M059J (cell line): ENCODE measurements at places on chromosomes 12 and 14. TPM values are rescaled to one million over a fixed set of nuclear protein-coding genes. Genes with fewer than 3 reads are reported as not detected.

ANKRD52 gene
- 15.8 and 19.2 TPM in 2 replicates for total RNA-seq

COX8C gene
- not detected in 2 replicates for total RNA-seq

RPS6KA5 gene
- total RNA-seq: 5.8 and 9.6 TPM in 2 replicates

SDS gene
- total RNA-seq: 0.05 and 0.10 TPM in 2 replicates

VASH1 gene
- 0.20 and 0.54 TPM in 2 replicates for total RNA-seq

ZNF385A gene
- 0.71 and 4.6 TPM in 2 replicates for total RNA-seq

ATL1 gene
- 0.32 and 0.44 TPM in 2 replicates for total RNA-seq

C12orf42 gene
- not detected in 2 replicates for total RNA-seq

HOXC4 gene
- 1.9 and 4.3 TPM in 2 replicates for total RNA-seq

DNA sequence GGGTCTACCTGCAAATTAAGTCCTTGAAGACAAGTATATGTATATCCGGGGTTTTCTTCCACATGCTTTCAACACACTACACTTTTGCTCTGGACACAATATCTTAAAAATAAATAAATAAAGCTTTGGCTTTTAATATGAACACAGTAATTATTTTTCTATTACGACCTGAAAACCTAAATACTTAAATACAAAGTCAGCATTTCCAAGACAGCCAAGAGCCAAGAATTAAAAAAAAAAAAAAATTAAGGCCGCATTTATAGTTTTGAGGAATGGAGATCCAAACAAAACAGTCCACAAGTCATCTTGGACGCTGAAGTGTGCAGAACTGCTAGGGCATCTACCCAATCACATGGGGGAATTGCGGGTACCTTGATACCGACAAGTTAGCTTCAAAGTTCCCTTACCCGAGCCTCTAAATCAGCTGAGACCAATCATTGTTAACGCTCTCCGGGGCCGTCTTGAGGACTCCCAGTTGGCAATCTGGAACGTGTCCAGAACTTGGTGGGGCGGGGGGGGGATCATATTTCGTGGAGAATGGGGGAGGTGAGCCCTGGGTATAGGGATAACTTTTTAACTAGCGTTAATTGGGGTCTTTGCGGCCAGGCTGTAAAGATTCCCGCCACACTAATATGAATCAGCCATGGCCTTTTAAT lies 731 bp upstream of the PCNX4 start:
- peak; percentile 79 for DNase-seq

DNA sequence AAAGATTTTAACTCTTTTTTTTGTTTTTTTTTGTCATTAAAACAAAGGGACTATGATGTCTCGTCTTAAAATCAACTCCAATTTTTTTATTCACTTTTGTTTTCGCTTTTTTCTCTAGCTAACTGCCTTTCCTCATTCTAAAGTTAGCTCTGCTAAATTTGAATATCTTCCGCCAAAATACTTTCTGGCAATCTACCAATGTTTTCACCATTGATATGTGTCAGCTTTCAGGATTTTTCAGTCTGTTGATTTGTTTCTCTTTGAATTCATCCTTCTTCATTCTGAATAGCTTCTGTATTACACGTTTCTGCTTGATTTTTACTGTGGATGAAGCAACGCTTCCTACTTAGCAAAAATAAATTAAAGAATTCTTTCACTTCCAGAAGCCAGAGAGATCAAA lies 38.7 kb upstream of the NOVA1 start:
- DNase-seq: no peak

DNA sequence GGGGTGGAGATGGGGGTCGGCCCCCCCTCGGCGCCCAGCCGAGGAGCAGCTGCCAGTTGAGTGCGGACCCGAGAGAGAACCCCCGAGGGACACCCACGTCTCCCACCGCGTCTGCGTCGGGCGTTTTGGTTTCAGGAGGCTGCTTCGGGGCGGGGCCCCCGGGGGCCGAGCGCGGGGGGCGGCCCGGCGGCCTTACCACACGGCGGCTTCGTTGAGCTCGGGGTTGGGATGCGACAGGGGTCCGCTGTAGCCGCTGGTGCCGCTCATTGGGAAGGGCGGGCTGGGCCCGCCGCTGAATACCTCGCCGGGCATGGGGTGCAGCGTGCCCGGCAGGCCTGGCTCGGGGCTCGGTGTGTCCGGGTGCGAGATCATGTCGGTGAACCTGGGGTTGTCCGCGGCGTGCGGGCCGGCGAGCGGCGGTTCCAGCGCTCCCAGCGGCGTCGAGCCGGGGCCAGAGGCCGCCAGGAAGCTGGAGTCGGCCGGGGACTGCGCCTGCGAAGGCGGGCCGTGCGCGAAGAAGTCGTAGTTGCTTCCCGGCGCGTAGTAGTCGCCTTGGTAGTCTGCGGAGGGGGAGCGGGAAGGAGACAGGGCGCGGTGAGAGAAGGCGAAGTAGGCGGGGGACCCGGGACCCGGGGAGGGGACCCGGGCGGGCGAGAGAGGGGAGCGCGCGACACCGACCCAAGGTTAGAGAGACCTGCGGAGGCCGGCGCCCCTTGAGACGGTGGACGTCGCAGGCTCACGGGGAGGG lies 8.5 kb downstream of the LHX5 start:
- no peak for DNase-seq

- DNase-seq: no peak
Observed at GRCh38 chr14:100587086-100587762, at the start of gene BEGAIN. BEGAIN (minus strand) TSS chr14:100587417; CDS start chr14:100587290, 127 bp downstream.

- DNase-seq: peak; percentile 74
Observed at GRCh38 chr14:90795744-90796143, 20.5 kb downstream of the TTC7B start.

GRCh38 chr12:103903993-103904392 lies 26.2 kb upstream of the HSP90B1 start:
- DNase-seq: no peak

GRCh38 chr14:52706286-52706685 lies 714 bp upstream of the PSMC6 start:
- peak; percentile 50 for DNase-seq

DNA sequence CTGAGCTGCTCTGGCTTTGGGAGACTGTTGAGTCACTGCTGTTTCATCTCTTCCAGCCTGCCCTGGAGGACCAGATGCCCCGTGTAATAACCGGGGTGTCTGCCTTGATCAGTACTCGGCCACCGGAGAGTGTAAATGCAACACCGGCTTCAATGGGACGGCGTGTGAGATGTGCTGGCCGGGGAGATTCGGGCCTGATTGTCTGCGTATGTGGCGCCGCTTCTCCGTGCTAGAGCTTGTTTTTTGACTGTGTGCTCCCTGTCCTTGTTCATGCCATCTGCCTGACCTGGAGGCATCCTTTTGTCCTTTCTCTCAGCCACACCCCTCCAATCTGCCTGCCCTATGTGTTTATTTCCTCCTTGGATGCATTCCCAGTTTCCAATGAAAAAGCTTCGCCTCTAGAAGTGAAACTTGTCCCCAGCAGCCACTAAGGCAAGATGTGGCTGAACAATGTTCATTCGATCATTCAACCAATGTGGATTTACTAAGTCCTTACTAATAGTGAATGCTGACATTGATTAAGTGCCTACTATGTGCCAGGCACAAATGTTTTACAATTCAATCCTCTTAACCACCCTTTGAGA lies 98.6 kb downstream of the NT5DC3 start:
- DNase-seq: peak; percentile 71

DNA sequence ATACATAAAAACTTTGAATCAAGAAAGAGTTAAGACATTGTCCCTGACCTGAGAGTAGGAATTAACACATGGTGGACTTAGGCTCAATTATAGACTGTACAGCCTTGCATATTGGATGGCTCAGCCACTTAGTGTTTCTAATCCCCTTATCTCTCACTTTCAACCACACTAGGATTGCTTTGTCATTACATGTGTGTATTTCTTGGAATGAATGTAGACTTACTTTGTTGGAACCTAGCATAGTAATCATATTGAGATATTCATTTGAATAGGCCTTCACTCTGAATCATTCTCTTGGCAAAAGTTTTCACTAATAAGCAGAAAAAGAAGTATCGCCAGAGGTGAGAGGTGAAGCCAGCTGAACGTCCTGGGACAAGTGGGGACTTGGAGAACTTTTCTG lies 1973.9 kb upstream of the FLRT2 start:
- no peak for DNase-seq

DNA sequence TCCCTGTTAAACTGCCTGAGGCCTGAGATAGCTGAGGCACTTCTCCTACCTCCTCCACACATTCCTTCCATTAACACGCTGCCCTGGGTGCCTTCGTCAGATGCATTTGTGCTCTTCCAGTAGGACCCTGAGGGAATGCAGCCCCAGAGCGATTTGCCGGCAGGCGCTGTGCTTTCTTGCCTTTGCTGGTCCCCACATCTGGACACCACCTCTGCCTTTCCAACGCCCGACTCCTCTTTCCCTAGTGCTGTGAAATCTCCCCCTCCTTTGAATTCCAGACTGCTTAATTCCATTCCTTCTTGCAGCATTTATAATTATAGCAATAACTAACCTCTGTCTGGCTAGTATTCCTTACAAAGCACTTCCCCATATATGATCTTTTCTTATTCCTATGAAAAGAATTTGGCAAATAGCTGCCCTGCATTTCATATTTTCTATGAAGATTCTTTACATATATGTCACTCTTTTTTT lies 88.4 kb downstream of the C12orf75 start:
- no peak for DNase-seq

DNA sequence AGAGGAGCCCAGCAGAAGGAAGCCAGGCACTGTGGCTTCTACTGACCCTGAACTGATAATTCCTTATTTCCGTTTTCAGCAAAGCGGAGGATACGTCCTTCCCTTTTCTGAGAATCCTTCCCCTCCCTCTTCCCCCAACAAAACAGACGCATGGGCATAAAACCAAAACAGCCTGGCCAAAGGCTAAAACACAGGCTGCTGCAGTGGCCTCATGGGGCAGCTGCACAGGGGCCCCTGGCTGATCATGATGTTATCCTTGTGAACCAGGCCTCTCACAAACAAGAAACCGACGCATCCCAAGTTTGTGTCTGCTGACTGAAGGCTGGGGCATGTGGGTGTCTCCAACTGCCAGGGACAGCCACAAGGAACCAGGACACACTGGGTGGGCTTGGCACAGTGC lies 23.4 kb upstream of the STON2 start:
- DNase-seq: no peak

DNA sequence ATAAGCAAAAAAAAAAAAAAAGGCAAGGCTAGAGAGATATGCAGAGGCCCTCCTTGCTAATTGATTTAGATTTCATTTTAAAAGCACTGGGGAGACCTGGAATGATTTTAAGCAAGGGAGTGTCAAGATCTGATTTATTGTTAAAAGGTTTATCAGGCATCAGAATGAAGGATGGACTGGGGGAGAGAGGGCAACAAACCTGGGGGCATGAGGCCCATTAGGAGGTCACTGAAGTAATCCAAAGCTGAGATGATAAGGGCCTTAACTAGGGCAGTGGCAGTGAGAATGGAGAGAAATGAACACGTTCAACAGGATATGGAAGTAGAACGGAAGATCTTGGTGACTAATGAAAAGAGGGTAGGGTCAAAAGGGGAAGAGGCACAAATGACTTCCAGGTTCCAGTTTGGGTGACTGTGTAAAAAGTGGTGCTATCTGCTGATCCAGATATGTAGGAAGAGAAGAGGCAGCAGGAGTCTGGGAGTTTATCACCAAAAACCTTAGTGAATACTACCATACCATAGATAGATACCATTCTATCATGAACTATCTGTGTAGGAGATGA lies 24.0 kb downstream of the KITLG start:
- no peak for DNase-seq

DNA sequence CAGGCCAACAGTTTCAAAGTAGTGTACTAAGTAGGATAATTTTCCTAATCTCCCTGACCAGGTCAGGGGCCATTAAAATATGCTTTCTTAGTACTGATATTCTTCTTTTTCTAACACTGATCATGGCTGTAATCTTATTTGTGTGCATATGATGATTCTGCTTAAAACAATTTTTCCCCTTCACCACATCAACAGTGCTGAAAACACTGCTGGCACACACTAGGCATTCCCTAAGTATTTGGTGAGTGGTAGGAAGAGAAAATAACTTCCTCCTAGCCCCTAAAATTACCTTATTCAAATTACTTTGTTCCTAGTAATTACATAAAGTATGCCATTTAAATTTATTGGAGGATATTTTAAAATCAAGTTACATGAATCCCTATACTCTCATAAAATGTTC lies 49.9 kb upstream of the BBS10 start:
- DNase-seq: no peak

- DNase-seq: peak; percentile 12
Observed at GRCh38 chr14:35161231-35161630, 38.9 kb downstream of the PRORP start.

DNA sequence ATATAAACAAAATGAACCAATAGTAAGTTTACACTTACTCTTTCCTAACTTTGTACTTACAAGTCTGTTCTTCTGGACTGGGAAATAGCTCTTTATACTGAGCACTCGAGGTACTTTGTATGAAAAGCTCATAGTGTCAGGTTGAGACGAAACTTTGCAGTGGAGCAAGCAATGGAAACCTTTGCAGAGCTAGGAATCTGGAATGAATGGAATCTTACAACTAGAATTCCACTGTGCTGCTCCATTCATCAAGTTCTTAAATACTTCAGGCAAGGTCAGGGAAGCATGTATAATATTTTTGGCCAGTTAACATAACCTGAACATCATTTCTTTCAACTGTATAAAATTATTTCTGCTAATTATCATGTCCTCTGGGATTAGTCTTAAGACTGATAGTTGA lies 1327.5 kb upstream of the FLRT2 start:
- no peak for DNase-seq

DNA sequence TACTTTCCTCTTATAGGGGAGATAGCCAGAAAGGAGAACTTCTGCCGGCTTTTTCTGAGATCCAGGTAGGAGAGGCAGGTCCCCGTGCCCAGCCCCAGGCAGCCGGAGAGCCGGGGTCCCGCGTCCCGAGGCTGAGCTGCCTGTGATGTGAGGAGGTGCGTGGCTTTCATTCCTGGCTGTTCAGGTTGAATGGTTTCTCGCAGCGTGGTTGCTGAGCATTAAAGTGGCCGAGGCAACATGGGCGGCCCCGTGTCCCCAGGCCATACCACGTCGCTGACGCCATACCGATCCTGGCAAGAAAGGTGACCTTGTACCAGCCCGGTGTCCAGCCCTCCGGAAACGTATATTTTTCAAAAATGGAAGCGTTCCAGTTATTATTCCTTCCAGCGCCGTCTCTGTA lies 116.7 kb upstream of the MYL2 start:
- DNase-seq: no peak

- DNase-seq: peak; percentile 55
Observed at GRCh38 chr12:63420206-63420644, 248.1 kb downstream of the DPY19L2 start.

- no peak for DNase-seq
Observed at GRCh38 chr12:19937161-19937560, 431.2 kb upstream of the PDE3A start.
